Stimulated activated CD4-positive, alpha-beta T cell treated with anti-CD3 and anti-CD28 coated beads, Interleukin-2, amount 100 ng/mL, for 24 hours (primary cell): ENCODE measurements at places on chromosomes 1 and 21.

DNA sequence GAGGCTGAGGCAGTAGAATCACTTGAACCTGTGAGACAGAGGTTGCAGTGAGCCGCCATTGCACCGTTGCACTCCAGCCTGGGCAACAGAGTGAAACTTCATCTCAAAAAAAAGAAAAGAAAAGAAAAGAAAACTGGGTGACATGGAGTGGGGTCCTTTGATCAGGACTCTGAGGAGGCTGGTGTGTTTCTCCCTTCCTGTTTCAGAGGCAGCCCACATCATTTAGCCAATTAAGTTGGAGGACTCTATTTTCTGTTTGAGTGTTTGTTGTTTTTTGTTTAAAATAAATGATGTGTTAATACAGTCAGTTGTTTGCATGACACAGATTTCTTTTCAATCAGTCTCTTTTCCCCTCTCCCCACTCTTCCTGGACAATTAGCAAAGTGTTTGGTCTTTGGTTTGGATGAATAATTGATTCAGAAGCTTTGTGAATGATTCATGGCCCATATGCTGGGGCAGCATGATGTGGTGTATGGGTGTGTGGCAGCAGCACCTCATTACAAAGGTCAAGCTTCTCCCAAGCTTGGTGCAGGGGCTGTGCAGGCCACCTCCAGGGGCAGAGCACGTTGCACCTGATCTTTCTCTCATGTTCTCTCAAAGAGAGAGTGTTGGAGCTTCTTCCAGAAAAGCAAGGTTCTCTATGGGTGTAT is 48.8 kb downstream of the CACNA1E start:
- DNase-seq: no peak

- no peak for DNase-seq
Observed at GRCh38 chr21:45160198-45160597, 85.8 kb downstream of the ADARB1 start.

DNA sequence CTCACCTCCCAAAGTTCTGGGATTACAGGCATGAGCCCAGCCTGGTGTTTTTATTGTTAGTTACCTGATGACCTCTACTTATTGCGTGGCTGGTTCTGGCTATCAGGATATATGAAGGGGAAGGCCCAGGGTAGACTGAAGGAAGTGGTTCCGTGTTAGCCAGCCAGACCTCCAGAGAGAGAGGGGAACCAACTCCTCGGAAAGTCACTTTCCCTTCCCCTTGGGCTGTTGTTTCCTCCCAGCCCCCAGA is 2.5 kb upstream of the RCSD1 start:
- no peak for DNase-seq

DNA sequence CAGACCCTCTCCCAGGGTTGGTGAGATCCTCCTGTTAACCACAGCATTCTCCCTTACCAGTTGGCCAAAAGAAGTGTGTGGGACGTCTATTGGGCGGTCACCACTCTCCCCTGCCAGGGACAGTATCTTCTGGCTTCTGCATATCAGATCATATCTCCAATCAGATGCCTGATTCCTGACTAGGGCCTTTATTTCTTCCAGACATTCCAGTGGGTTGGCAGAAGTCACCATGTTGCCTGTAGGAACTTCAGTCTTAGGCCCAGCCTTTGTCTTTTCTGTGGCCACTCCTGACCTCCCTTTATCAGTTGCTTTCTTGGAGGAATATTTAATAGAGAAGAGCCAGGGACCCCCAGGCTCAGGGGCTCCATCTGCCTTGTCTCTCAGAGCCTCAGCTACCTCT is 130.4 kb upstream of the F3 start:
- DNase-seq: no peak

DNA sequence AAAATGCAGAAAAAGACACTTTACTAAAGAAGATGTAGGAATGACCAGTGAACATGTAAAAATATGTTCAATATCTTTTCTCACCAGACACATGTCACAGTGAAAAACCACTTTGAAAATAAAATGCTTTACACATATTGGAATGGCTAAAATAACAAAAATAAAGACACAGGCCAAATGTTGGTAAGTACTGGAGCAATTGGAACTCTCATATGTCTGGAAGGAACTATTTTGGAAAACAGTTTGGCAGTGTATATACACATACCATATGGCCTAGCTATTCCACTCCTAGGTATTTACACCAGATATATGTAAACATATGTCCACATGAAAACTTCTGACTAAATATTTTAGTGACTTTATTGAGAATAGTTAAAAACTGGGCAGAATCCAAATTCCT is 927.2 kb downstream of the BRINP3 start:
- DNase-seq: no peak

- DNase-seq: no peak
Observed at GRCh38 chr1:103783944-103784377, 34.3 kb downstream of the AMY1C start.

DNA sequence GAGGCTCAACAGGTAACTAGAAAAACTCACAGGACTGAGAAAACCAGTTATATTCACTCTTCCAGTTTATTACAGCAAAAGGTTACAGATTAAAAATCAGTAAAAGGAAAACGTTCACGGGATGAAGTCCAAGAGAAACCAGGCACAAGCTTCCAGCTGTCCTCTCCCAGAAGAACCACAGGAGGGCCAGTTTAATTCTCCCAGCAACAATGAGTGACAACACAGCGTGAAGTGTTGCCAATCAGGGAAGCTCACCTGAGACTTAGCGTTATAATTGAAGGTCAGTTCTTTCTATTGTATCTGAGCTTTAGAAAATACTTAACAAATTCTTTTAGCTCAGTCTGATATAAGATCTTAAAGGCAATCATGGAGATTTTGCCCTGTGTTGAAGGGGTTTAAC is 65.2 kb upstream of the TNR start:
- DNase-seq: no peak

DNA sequence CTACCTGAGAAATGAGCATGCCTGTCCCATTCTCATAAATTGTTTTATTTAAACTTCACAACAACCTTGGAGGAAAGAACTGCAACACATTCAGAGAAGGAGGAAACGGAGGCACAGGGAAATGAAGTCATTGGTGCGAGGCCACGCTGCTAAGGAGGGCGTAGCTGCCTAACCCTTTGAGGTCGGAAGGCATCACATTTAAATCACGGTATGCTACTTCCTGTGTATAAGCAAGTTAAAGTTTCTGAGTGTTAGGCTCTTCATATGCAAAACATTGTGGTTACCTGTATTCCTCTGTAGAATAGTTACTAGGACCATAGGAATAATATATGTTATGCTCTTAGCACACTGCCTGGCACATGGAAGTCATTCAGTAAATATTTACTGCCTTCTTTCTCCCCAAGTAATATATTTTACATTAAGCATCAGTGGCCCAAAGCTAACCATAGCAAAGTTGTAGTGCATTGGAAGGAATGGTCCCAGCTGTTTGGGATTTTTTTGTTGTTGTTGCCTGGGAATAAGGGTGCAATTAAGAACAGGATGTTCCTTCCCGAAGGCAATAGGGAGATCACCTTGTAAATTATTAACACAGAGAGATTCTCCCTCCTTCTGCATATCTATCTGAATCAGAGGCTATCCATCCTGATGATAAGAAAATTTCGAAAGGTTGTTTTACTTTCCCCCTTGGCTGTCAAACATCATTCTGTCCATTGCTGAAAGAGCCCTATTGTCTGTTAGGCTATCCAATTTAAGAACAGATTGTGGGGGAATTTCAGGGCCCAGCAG is 192.2 kb upstream of the C8B start:
- no peak for DNase-seq
